ENCODE measurements at places on chromosomes 6 and 20. TPM values are rescaled to one million over a fixed set of nuclear protein-coding genes. Genes with fewer than 3 reads are reported as not detected.

The MYT1 gene
- 7.1 TPM for total RNA-seq

DNA sequence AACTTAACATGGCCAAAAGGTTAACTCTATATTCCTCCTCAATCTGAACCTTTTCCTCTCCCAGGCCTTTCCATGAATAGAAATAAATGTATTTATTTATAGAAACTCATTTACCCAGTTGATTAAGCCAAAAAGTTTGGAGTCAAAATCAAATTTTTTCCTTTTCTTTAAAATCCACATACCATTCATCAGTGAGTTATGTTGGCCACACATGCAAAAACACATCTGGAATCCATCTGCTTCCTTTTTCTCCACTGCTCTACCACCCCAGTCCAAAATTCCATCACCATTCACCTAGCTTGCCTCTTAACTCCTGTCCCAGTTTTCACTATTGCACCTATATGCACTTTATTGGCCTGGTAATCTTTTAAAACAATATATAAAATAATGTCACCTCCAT lies 62.4 kb upstream of the TMEM200A start:
- H3K36me3 ChIP-seq, result no peaks in the 10 kb centered on the region
- no peak overlapping the region for H3K4me3 ChIP-seq
- H3K27me3 ChIP-seq, result no peaks in the 10 kb centered on the region
- H3K4me1 ChIP-seq, result peaks cover 4% of the 10 kb centered on the region
- no peak overlapping the region for H3K27ac ChIP-seq

GRCh38 chr6:38673397-38674165 lies 29.4 kb downstream of the GLO1 start:
- H3K27me3 ChIP-seq, result no peaks in the 10 kb centered on the region
- no peak overlapping the region for H3K4me3 ChIP-seq
- no peak for DNase-seq
- no peaks in the 10 kb centered on the region for H3K4me1 ChIP-seq

DNA sequence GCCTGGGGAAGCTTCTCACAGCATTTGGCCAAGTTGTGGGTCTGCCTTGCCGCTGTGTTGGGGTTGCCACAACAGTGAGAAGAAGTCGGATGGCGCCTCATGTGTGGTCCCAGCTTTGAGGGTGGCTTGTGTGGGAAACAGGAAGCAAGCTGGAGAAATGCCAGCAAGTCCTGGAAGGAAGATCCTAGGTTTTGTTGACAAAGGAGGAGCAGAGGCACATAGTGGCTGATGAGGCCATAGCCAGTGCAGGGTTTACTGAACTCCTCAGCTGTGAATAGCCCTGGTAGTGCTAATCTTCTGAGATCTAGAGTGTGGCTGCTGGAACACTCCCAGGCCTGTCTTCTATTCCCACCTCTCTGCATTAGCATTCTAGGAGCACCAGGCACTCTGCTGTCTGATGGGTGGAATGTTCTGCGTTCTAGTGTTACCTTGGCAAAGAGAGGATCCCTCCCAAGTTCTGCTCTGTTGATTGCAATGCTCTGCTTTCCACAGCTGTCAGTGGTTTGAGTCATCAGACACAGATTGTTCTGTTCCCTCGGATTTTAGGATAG lies 25.2 kb downstream of the SNPH start:
- H3K36me3 ChIP-seq, result no peaks in the 10 kb centered on the region
- no peak overlapping the region for H3K4me3 ChIP-seq
- H3K27me3 ChIP-seq, result no peaks in the 10 kb centered on the region
- no peaks in the 10 kb centered on the region for H3K4me1 ChIP-seq

The SLC17A1 gene
- total RNA-seq, result not detected

DNA sequence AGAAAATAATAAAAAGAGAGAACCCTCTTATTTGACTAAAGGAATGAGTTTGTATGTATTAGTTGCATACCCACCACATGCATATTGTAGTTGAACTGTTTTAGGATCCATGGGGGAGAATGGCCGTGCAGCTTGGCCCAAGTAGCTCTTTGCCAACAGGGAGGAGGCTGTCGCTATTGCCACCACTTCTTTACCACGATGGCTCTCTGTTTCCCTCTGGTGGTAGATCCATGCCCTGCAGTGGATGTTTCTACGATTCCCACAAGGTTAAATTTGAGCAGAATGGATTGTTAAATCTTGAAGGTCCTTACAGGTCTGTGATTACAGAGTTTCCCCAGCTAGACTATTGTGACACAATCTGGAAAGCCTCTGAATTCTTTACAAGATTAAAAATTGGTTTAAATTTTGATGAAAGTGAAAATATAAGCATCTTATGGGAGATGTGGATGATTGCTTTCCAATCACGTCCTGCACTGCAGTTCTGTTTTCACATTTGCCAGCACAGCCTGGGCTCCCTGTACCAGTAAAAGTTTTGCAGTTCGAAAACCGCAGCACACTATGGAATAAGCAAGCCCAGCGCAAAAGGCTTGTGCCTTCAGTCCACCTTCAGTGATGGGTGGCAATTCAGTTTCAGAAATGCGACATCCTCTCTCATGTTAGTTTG lies 34.4 kb upstream of the FNDC1 start:
- H3K27ac ChIP-seq, result no peak overlapping the region
- no peak overlapping the region for H3K4me3 ChIP-seq
- no peaks in the 10 kb centered on the region for H3K36me3 ChIP-seq
- peak; percentile 75 for DNase-seq
- no peaks in the 10 kb centered on the region for H3K4me1 ChIP-seq

GRCh38 chr6:30044630-30045029 lies 16.4 kb upstream of the POLR1H start:
- no peaks in the 10 kb centered on the region for H3K27me3 ChIP-seq
- no peak for DNase-seq
- H3K36me3 ChIP-seq, result no peaks in the 10 kb centered on the region
- no peak overlapping the region for H3K27ac ChIP-seq

The DEFB116 gene
- not detected for total RNA-seq

- H3K27ac ChIP-seq, result no peak overlapping the region
These were observed 234.5 kb upstream of the MAN1A1 start for GRCh38 chr6:119584088-119584487.
